Activated T-cell treated with anti-CD3 and anti-CD28 coated beads, Interleukin-2, amount 50 U/mL, for 1 hour (primary cell): ENCODE measurements at places on chromosomes 1 and 21.

- no peak for DNase-seq
Measured at GRCh38 chr1:198575798-198576641, 35.5 kb upstream of the ATP6V1G3 start.

GRCh38 chr1:21867451-21867996 is 55.5 kb downstream of the LDLRAD2 start:
- no peak for DNase-seq

GRCh38 chr1:244953901-244954300 is 89.6 kb upstream of the HNRNPU start:
- DNase-seq = no peak

GRCh38 chr1:47755101-47755990 is 241.8 kb downstream of the TRABD2B start:
- DNase-seq = peak; percentile 51

DNA sequence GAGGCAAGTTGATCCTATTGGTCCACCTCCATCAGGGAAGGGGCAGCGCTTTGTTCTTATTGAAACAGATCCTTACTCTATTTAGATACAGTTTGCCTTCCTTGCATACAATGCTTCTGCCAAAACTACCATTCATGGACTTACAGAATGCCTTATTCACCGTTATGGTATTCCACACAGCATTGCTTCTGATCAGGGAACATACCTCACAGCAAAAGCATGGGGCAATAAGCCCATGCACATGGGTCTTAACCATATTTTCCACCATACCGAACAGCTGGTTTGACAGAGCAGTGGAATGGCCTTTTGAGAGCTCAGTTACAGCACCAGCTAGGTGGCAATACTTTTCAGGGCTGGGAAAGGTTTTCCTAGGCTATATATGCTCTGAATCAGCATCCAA is 544.8 kb upstream of the ADGRL4 start:
- no peak for DNase-seq

- DNase-seq = no peak
Measured at GRCh38 chr1:154697710-154698109, 89.7 kb upstream of the ADAR start.

GRCh38 chr1:187033693-187034390 is 205.1 kb downstream of the PLA2G4A start:
- DNase-seq = no peak

- peak; percentile 78 for DNase-seq
Measured at GRCh38 chr1:180954005-180954800, 41.5 kb downstream of the KIAA1614 start.

DNA sequence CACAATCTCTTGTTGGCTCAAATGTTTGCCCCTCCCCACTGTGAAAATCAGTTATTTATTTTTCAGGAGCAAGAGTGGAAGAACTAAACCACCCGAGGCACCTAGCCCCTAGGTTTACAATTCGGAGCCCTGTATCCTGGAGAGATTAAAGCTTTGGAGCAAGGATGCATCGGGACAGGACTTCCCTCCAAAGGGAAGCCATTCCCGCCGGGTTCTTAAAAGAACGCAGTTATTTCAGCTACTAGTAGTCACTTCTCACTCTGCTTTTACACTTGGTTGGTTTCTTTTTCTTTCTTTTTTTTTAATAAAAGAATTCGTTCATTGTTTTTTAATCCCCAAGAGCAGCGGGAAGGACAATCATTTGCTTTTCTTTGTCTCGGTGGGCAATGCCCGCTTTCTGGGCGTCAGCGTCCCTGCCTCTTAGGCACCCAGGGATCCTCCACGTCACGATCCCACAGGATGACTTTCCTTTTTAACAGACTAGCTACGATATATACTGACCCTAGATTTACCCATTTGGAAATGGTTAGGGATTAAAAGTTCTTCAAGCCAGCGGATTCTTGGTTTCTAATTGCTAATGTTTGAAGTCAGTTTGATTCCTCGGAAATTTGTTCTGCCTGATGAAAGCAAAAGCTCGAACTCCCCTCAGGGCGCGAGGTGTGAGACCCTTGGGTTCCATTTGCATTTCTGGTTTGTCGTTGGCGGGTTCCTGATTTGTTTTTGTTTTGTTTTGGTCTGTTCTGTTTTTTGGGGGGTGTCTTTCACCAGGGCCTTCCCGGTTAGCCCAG is 9.0 kb downstream of the TBX15 start:
- no peak for DNase-seq

DNA sequence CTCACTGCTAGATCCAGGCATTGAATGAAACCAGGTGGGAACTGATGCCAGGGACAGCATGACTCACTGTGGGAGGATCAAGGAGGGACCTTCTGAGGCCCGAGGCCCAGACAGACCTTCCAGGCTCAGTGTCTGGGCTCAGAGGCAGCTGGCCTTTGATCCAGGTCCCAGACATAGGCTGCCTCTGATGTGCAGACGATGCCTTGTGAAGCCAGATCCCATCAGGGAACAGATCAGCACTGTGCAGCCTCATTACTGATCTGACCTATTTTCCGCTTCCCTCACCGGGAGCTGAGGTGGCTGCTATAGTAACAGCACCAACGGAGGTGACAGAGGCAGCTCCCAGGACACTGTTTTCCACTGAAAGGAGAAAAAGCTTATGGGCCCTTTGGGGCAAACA is 399.5 kb downstream of the MATN1 start:
- no peak for DNase-seq

GRCh38 chr1:213989002-213989855 is 1.5 kb downstream of the PROX1 start:
- DNase-seq = no peak

GRCh38 chr1:60227601-60228000 is 154.0 kb upstream of the C1orf87 start:
- DNase-seq = no peak

DNA sequence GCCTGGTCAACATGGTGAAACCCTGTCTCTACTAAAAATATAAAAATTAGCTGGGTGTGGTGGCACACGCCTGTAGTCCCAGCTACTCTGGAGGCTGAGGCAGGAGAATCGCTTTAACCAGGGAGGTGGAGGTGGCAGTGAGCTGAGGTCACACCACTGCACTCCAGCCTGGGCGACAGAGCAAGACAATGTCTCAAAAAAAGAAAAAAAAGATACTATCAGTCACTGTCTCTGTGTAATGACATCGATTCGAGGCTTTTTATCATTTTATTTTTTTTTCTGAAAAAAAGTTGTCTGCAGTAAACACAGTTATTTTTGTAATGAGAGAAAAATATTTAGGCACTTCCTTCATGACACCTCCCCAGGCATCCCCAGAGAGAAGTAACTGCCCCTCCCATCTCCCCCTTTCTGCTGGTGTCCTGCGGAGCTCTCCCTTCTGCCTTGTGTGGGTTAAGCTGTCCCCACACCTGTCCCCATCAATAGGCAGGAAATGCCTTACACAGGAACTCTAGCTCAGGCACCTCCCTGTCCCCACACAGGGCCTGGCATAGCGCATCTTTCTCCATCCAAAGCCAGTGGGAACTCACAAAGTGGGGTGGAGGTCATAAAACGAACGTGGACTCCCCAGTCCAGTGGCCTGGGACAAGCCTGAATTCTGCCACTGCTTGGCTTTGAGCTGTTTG is 132.0 kb downstream of the SYF2 start:
- no peak for DNase-seq

DNA sequence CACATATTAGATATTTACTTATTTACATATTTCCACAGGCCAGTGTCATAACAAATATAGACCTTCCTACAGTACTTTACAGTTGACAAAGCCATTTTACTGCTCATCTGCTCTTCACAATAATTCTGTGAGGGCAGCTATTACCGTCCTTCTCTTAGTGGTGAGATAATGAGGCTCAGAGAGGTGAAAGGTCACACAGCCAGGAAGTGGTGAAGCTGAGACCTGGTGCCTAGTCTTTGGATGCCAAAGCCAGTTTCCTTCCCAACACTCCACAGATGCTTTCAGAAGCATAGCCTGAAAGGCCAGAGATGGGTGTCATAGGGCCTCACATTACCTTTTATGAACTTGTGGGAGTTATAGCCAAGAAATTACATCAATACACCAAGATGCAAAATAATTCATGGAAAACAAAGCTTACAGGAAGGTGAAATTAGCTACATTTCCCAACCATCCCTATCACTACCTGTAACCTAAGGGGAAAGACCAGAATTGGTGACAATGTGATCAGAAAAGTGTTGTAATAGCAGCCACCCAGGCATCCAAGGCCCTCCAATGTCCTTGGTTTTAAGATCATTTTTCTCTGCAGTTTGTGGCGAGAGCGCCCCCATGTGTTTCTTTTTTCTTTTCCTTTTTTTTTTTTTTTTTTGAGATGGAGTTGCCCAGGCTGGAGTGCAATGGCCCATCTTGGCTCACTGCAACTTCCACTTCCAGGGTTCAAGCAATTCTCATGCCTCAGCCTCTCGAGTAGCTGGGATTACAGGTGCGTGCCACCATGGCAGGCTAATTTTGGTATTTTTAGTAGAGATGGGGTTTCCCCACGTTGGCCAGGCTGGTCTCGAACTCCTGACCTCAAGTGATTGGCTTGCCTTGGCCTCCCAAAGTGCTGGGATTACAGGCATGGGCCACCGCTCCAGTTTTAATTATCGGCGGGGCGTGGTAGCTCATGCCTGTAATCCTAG is 26.5 kb upstream of the RPL11 start:
- DNase-seq = no peak

GRCh38 chr1:28258628-28259251 is 578 bp upstream of the SESN2 start:
- DNase-seq = no peak

DNA sequence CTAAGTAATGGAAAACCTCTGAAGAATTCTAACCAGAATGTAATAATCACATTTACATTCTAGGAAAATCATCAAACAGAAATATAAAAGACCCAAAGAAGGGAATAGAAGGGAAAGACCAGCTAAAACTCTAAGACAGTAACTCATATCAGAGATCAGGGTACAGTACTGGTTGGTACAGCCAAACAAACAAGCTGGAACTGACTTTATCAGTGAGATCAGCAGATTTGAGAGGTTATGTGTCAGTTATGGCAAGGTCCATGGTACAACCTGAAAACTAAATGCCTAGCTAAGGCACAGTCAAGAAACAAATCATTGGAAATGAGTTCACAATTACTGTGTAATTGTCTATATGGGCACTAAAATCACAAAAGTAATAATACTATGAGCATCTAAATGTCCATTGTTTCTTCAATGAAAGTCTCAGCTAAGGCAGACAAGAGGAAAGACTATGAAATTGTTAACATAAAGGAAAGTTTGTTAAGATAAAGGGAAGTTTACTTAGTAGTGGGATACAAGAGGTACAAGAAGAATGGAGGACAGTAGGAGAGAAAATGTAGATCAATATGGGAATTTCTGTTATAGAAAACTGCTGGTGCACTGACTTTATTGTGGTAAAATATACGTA is 75.8 kb downstream of the TRIM33 start:
- no peak for DNase-seq

DNA sequence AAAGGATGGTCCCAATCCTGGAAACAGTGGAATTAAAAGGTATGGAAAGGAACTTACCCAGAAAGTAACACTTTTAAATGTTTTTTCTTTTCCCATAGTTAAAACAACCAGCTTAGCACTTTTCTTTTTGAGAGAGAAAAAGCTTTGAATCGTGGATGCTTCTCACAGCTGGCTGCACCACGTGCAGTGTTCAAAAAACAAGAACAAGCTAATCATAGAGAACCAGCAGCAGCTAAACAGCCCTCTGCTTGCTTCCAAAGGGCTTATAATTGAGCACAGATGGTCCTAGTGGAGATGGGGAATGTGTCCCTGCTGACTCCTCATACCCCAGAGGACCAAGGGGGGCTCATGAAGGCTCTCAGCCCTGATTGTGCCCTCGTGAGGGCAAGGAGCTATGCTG is 26.4 kb downstream of the UTP25 start:
- no peak for DNase-seq

GRCh38 chr1:86779308-86780191 is 75.2 kb downstream of the SH3GLB1 start:
- DNase-seq = no peak

GRCh38 chr1:43066578-43066977 is 105.5 kb downstream of the EBNA1BP2 start:
- DNase-seq = no peak

GRCh38 chr1:7482077-7482476 is 289.0 kb upstream of the VAMP3 start:
- DNase-seq = no peak

GRCh38 chr1:96973605-96974004 is 252.0 kb downstream of the PTBP2 start:
- DNase-seq = no peak

DNA sequence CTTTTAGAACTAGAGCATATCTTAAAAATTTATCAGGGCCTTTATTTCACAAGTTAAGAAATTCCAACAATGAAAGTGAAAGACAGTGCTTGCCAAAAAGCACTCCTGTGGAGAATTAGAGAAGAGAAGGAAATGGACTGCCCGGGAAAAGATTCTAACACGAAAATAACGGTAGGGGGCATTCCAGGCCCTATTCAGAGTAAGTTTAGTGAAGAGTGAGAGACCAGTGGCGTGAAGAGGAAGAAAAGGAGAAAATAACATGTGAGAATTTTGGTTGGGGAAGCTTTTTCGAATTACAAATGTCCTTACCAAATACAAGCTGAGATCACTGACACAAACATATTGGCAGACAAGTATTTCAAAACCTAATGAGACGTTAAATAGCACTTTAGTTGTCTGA is 38.4 kb upstream of the RBM34 start:
- DNase-seq = no peak

DNA sequence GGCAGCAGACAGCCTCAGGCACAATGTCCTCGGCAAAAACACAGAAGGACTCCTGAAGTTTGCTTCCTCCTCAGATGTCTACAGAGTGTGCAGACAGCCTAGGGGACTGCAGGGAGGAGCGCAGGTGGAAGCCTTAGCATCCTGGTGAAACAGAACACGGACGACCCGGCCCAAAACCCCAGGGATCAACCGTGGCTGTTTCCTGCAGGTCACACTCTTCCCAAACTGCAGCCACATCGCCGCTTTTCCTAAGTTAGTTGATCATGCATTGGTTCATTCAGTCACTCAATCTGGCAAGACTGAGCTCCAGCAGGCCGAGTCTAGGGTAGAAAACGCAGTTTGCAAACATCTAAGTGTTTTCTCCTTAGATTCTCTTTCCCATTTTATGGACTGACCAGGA is 33.4 kb downstream of the FHAD1 start:
- no peak for DNase-seq

DNA sequence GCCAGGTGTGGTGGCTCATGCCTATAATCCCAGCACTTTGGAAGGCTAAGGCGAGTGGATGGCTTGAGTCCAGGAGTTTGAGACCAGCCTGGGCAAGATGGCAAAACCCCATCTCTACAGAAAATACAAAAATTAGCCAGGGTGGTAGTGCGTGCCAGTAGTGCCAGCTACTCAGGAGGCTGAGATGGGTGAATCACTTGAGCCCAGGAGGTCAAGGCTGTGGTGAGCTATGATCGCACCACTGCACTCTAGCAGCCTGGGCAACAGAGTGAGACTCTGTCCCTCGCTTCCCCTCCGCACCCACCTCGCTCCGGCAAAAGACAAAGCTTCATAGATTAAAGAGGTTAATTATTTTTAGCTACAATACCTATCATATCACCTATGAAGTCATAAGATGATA is 100.0 kb downstream of the HHAT start:
- no peak for DNase-seq

GRCh38 chr21:31293986-31294385 is 50.1 kb downstream of the TIAM1 start:
- no peak for DNase-seq

GRCh38 chr21:41979335-41979734 is 25.5 kb upstream of the C2CD2 start:
- no peak for DNase-seq
